Activated naive CD8-positive, alpha-beta T cell treated with anti-CD3 and anti-CD28 coated beads for 36 hours (primary cell): ENCODE measurements at places on chromosomes 7 and 10.

DNA sequence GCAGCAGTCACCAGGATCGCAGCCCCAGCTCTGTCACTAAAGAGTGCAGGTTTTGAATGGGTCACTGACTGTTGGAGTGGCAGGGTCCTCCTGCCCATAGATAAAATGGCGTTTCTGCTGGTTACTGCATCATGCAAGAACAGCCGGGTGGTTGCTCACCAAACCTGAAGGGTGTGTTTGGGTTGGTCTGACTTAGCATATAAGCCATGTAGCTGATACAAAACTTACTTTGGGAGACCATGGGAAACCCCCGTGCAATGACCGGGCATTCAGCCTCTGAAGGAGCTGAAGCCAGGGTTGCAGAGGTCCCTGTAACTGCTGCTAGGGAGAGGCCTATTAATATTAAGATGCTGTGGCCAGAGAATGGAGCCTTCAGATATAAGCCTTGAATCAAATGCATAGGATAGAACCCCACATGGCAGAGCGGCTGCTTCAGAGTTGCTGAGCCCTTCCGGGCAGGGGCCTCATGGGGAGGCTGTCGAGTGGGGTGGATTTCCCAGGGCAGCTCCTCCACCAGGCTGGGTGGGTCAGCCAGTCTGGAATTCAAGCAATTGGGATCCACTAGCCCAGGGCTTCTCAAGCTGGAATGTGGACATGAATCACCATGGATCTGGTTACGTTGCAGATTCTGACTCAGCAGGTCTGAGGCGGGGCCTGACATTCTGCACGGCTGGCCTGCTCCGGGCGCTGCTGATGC lies 70.9 kb upstream of the CTBP2 start:
- DNase-seq, result no peak

- DNase-seq, result no peak
Measured at GRCh38 chr10:103225939-103226338, 19.7 kb upstream of the RPEL1 start.

GRCh38 chr7:10685040-10685439 lies 288.6 kb upstream of the PHF14 start:
- DNase-seq, result no peak

- no peak for DNase-seq
Measured at GRCh38 chr7:117816727-117817126, 56.5 kb downstream of the CTTNBP2 start.

DNA sequence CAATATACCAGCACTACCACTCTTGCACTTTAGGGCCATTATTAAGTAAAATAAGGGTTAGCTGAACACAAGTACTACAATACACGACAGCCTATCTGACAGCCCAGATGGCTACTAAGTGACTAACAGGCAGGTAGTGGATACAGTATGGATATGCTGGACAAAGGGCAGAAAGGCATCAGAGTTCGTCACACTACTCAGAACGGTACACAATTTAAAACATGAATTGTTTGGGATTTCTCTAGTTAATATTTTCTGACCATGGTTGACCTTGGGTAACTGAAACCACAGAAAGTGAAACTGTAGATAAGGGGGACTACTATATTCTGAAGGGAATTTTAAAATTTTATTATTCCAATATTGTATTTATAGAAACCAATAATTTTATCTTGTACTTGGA lies 101.3 kb upstream of the SKAP2 start:
- DNase-seq, result no peak

DNA sequence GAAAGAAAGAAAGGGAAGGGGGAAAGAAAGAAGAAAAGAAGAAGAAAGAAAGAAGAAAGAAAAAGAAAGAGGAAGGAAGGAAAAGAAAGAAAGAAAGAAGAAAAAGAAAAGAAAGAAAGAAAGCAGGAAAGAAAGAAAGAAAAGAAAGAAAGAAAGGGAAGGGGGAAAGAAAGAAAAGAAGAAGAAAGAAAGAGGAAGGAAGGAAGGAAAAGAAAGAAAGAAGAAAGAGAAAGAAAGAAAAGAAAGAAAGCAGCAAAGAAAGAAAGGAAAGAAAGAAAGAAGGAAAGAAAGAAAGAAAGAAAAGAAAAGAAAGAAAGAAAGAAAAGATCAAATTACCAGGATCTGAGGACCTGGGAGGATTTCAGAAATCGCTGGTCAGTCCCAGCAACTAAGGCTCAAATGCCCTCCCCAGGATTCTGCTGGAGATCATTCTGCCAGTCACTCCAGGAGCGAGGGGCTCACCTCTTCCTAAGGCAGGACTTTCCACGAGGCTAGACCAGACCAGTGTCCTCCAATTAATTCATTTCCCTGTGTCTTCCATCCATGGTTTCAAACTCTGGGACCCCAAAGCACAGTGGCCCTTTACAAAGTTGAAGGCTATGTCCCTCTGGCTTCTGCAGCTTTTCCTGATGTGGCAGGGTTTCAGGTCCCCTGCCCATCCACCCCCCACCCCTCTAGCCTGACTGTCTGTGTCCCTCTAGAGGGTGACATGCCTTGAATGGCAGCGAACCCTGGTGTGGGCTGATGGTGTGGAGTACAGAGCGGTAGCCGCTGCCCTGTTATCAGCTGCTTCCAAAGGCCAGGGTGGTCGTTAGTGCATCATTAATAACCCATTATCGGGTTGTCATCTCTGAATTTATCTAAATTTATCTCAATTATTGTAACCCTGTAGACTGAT lies 77.9 kb downstream of the PARP12 start:
- DNase-seq, result no peak

GRCh38 chr7:70384891-70385290 lies 747.1 kb upstream of the GALNT17 start:
- DNase-seq, result no peak

GRCh38 chr7:21149809-21150208 lies 278.1 kb upstream of the SP4 start:
- DNase-seq, result no peak

- DNase-seq, result no peak
Measured at GRCh38 chr7:124758327-124758726, 7.3 kb downstream of the GPR37 start.

- no peak for DNase-seq
Measured at GRCh38 chr7:50497068-50497642, 47.0 kb upstream of the FIGNL1 start.

GRCh38 chr10:114404171-114405010 lies at the start of gene AFAP1L2:
AFAP1L2 (minus strand) TSS chr10:114404502; CDS start chr10:114404455, 47 bp downstream.
- peak; percentile 13 for DNase-seq

- DNase-seq, result no peak
Measured at GRCh38 chr7:12890586-12890985, 203.2 kb downstream of the ARL4A start.

- DNase-seq, result no peak
Measured at GRCh38 chr7:103729026-103729425, 260.4 kb downstream of the RELN start.

- DNase-seq, result no peak
Measured at GRCh38 chr10:89138755-89139490, 68.2 kb downstream of the CH25H start.

DNA sequence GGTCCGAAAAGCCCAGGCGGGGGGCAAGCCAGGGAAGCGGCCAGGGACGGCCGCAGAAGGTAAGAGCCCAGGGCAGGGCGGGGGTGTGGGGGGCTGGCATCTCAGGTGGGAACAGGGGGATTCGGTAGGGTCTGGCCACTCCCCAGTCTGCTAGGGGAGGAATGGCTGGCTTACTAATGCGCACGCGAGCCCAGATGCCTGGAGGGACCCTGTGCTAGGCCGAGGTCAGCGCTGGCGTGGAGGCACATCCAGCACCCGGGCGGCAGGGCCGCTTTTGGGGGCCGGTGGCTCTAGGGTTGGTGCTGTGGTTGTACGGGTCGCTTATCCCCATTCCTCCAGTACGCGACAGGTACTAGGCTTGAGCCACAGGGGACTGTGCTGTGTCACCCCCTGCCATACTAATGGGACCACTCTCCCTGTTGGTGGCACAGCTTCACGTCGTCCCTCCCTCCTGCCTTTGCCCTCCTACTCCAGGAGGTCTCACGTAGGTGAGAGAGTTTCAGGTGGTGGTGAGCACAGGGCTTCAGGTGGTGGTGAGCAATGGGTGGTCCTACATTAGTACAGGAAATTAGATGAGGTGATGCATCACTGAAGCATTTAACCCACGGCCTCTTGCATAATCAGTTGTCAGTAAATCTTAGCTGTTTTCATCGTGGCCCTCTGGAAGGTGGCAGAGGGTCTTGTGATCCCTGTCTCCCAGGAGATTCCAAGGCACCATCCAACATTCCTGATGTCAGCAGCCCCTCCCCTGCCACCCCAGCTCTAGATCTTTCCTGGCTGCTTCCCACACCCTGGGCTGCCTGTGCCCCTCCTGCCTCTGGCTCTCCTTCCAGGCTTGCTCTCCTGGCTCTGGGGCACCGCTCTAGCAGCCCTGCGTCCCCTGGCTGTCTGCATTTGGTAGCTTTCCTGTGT lies 971 bp downstream of the AEBP1 start:
- DNase-seq, result no peak

DNA sequence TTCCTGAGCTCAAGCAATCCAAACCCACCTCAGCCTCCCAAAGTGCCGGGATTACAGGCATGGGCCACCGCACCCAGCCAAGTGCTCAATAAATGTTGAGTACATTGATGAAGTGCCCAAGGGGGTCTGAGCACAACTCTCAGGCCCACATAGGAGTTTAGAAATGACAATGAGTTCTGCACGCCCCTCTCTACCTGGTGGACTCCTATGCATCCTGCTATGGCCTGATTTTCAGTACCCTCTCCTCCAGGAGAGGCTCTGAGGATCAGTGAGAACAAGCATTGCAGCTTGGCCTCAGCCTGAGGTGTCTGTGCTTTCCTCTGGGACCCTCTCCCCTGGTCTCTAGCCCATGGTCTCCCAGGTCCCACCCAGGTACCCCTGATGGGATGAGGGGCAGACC lies 20.9 kb upstream of the GRIFIN start:
- DNase-seq, result no peak

DNA sequence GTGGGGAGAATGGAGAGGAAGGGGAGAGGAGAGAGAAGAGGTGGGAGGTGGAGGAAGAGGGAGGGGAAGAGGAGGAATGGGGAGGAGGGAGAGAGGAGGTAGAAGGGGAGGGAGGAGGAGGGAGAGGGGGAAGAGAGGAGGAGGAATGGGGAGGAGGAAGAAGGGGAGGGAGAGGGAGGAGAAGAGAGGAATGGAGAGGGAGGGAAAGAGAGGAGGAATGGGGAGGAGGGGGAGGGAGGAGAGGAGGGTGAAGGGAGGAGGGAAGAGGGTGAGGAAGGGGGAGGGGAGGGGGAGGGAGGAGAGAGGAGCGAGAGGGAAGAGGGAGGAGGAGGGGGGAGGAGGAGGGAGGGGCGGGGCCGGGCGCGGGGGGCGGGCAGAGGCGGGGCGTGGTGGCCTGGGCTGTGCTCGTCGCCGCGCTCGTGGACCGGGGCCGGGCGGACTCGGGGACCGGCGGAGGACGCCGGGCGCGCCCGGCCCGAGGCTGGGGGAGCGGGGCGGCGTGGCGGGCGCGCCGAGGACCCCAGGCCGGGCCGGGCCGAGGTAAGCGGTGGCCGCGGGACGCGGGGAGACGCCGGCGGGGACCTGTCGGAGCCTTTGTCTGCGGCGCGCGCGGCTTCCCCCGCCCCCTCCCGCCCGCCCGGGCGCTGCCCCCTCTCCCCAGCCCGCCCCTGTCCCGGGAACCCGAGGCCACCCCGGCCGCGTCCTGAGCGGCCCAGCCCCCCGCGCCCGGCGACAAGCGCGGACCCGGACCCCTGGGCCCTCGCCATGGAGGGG lies at the start of gene SLC29A4:
TSS of gene SLC29A4 (plus strand) at position 401 of the 774 bp plus-strand sequence. CDS start 4,874 bp downstream, outside the sequence.
- DNase-seq, result peak; percentile 27

DNA sequence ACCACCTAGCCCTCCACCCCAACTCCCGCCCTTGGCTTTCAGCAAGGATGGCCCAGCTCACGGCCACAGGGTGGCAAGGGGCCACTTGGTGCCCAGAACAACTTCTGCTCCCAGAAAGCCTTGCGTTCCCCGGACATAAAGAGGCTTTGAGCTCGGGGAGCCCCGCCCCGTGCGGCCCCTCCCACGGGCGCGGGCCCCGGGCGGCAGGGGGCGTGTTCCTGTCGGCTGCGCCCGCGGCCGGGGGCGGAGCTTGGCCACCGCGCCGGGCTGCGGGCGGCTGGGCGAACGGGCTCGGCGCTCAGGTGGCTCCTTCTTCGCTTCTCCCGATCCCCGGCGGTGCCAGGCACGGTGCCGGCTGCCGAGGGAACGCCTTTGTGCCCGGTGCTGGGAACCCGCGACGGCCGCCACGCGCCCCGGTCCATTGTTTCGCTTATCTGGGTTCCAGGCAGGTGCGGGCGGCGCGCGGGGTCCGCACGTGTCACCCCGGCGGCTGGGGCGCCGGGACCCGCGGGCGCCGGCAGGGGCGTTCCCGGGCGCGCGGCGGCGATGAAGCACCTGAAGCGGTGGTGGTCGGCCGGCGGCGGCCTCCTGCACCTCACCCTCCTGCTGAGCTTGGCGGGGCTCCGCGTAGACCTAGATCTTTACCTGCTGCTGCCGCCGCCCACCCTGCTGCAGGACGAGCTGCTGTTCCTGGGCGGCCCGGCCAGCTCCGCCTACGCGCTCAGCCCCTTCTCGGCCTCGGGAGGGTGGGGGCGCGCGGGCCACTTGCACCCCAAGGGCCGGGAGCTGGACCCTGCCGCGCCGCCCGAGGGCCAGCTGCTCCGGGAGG lies at the start of gene NFE2L3:
TSS of gene NFE2L3 (plus strand) at position 246 of the 829 bp plus-strand sequence. CDS start at position 547, 301 bp downstream.
- peak; percentile 90 for DNase-seq
